ENCODE measurements at places on chromosomes 2 and 18.

- peak; percentile 71 for DNase-seq
Observed at GRCh38 chr2:106159866-106160785, 34.0 kb downstream of the UXS1 start.

DNA sequence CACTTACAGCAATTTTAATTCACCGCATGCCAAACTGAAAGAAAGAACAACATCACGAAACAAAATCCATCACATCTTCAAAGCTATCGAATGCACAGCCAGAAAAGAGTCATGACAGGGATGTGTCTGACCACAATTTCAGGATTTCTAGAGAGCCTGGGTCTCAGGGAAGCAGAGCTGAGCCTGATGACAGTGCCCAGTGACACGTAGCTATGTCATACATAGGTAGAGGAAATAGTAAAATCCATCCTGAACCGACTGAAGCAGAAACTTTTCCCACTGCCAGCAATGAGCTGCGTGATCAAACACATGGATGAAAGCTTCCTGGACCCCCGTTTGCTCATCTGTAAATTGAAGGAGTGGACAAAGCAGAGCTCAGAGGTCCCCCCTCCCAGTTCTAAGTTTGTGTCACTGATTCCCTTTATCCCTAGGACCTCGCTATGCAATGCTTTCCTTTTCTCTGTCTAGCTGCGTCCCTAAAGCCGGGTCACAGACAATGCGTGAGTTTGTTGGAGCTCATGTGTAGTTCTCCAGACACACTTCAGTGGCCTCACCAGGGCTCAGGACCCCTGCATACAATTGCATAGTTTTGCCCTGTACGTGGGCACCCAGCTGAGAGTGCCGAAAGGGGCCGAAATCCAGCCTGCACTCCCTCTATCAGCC is 37.6 kb downstream of the CCBE1 start:
- no peak for DNase-seq

GRCh38 chr2:65314801-65315441 is 87.3 kb downstream of the ACTR2 start:
- no peak for DNase-seq

GRCh38 chr2:152243761-152244640 is 68.4 kb upstream of the STAM2 start:
- no peak for DNase-seq

- DNase-seq, result no peak
Observed at GRCh38 chr2:85061896-85062295, 71.3 kb upstream of the TCF7L1 start.

- DNase-seq, result no peak
Observed at GRCh38 chr18:48983793-48984437, 33.1 kb upstream of the SMAD7 start.

DNA sequence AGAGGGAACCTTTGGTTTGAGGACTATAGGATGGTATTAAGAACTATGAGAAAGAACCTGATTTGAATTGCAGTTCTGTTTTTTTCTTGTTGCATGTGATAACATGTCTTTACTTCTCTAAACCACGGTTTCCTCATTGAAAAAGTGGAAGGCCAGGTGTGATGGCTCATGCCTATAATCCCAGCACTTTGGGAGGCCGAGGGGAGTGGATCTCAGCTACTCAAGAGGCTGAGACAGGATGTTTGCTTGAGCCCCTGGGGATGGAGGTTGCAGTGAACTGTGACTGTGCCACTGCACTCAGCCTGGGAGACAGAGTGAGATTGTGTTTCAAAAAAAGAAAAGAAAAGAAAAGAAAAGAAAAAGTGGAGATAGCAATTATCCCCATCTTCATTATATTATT is 32.3 kb downstream of the SCN9A start:
- no peak for DNase-seq

GRCh38 chr18:24170360-24170759 is 31.5 kb downstream of the CABYR start:
- DNase-seq, result peak; percentile 7

GRCh38 chr2:164714471-164714870 is 93.2 kb upstream of the GRB14 start:
- DNase-seq, result no peak

DNA sequence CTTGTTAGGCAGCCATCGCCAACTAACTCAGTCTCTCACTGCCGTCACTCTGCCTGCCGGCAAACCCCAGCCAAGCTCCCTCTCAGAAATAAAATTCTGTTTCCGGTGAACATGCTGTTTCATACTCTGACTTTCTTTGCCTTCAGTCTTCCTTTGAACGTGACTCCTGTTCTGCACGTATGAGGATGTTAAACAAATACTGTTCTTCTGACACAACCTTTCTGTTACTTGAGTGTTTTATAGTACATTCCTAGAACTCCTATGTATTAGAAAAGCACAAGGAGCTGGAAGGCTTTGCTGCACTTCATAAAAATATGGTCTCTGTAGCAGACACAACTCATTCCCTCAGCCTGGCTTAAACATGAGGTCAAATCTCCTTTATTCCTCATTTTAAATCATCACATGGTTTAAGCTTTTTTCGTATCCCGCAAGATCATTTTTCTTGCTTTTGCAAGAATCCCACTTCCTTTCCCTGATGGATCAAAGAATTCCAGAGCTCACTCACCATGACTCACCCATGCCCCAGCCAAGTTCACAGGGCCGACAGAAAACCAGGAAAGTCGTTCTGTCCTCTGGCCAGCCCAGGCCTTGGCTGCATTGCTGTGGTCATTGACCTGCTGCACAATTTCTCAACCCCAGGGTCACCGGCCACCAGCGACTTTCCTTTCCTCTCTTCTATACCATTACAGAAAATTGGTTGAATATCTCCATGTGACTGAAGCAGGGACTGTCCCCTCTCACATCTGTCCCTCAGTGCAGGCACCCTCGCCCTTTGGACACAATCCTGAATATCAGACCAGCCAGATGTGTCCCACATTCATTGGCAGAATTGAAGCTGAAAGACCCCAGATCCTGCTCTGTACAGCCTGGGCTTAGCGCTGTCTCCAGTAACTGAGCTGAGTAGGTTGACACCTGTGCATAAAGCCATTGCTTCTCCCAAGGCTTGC is 183.1 kb upstream of the ARL4C start:
- DNase-seq, result no peak

- DNase-seq, result no peak
Observed at GRCh38 chr2:224562831-224563230, 22.3 kb downstream of the CUL3 start.

DNA sequence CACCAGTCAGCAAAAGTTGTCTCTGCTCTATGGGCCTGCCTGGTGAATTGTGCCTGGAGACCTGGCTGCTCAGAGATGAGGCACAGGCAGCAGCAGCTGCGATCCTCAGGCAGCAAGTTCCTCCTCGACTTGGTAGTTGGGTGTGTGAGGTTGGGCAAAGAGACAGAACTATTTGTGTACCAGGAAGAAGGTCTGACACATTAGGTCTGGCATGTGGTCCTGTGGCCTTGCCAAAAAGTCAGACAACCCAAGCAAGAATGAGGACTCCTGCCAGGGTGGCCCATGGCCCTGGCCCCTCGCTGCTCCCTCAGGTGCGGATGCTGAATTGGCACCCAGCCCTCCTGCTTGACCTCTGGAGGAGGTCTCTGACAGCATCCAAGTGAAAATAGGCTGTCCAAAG is 192.7 kb downstream of the DYSF start:
- no peak for DNase-seq

GRCh38 chr2:68835621-68836020 is 35.6 kb downstream of the BMP10 start:
- DNase-seq, result no peak

GRCh38 chr2:131027566-131028528 is 65.4 kb downstream of the FAM168B start:
- DNase-seq, result no peak

GRCh38 chr2:134717286-134718022 is 1.3 kb downstream of the TMEM163 start:
- DNase-seq, result no peak
